Hippocampal formation (tissue), 2 donors: ENCODE measurements at places on chromosomes 1 and 21.

DNA sequence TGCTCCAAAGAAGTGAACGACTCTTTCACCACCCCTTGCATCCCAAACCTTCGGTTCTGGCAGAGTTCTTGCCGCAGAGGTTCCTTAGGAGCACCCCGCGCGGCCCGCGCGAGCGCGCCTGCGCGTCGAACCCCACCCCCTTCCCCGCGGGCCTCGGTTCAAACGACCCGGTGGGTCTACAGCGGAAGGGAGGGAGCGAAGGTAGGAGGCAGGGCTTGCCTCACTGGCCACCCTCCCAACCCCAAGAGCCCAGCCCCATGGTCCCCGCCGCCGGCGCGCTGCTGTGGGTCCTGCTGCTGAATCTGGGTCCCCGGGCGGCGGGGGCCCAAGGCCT lies at the start of gene C1orf56:
C1orf56 (plus strand) TSS at position 161 of the 334 bp plus-strand sequence; CDS start at position 258, 97 bp downstream.
- peak; percentile 43 for DNase-seq

DNA sequence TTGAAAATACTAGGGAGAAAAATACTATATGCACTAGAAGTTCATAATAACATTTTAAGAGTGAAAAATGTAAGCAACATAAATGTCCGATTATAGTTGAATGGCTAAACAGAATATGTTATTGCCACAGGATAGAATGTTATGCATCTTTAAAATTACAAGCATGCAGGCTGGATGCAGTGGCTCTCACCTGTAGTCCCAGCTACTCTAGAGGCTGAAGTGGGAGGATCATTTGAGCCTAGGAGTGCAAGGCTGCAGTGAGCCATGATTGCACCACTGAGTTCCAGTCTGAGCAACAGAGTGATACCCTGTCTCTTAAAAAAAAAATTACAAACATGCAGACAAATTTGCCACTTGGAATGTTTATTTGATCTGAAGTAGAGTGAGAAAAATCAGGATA lies 3.0 kb upstream of the BATF3 start:
- DNase-seq, result no peak

DNA sequence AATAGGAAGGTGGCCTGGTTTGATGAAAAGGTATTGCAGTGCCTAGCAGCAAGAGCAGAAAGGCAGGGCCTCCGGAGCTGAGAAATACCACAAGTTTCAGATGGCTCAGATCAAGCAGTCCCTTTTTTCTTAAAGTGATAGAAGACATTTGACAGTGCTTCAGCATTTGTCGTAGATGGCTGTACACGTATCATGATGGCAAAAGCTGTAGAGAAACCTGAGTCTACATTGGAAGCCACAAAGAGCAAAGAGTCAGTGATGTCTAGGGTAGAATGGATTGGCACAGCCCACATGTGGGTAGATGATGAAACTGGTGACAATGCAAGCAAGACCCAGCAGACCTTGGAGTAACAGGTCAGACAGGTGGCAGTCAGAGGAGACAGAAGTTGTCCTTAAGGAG lies 101.3 kb upstream of the ARTN start:
- DNase-seq, result no peak

DNA sequence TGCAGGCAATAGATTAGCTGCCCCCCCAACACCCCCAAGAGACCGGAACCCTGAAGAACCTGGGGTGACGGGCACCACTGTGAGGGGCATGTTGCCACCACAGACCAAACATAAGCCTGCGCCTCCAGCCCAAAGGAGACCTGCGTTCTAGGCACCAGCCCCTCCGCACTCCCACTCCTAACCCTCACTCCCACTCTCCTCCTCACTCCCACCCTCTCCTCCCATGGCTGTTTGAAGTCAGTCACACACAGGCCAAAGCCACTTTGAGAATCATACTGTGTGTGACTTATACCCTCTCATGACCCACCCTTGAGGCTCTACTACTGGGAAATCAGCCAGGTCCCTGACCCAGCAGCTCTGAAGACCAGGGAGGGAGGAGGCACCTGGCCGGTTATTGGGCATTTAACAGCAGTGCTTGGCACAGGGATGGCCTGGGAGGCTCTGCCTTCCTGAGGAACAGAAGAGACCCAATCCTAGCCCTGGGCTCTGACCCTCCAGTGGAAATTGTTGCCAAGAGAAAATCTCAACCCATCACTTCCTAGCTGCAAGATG lies 43.5 kb downstream of the FBXO2 start:
- no peak for DNase-seq

DNA sequence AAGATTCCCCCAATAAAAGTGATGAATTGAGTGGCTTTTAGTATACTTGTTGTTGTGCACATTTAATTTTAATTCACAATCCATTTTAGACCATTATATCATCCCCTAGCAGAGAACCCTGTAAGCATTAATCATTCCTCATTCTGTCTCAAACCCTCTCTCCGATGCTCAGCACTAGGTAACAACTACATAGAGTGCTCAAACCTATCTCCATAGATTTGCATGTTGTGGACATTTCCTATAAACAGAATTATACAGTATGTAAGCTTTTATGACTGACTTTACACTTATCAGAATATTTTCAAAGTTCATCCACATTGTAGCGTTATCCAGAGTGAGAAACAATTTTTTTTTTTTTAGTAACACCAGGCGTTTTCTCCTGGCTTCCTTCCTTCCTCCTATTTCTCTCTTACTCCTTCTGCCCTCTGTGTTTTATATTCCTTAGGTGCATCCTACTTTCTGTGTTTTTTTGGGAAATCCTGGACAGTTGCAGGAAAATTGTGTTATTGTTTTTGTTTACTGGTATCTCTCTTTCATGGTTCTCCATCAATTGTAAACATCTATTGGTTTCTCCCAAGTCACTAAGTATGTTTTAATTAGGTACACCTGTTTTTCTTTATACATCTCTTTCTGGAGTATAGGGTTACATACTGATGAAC lies 1528.0 kb upstream of the TPTE start:
- DNase-seq, result no peak

GRCh38 chr1:62904856-62905225 lies 120.9 kb downstream of the ATG4C start:
- DNase-seq, result no peak
